ENCODE measurements at places on chromosomes 12 and 14.

DNA sequence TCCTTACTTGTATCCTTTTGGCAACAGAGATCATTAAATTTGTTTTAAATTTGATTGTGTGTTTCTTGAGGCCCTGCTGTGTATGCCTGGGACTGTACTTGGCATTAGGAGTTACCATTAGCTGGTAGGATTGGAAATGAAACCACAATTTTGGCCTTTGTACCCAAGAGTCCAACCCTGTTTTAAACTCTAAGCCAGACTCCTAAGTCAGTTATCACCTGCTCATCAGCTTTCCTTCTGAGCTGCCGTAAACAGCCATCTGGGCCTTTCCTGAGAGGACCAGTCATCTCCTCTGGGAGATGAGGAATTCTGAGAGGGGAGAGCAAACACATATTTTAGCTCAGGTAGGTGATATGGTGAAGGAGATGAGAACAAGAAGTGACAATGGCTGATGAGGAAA, 74.3 kb upstream of the SRSF5 start:
- no peak for DNase-seq

DNA sequence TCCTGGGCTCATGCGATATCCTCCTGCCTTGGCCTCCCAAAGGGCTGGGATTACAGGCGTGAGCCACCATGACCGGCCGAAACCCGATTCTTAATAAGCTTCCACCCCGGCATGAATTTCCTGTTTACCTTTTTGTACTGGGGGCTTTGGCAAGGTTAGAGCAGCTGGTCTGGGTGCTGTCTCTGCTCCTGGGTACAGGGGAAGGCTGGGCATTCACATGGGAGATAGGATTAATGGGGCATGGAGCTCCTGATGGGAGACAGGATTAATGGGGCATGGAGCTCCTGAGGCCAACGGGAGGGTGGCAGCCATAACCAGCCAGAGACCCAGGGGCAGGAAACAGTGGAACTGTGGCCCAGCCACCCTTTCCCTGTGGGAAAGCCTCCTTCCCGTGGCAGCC, 69.5 kb upstream of the DICER1 start:
- DNase-seq = no peak

- DNase-seq = peak; percentile 76
Observed at GRCh38 chr14:65019944-65020566, 33.4 kb downstream of the FNTB start.

GRCh38 chr14:105926373-105927095, 400.2 kb downstream of the TMEM121 start:
- no peak for DNase-seq

GRCh38 chr12:18224745-18225144, 36.6 kb upstream of the PIK3C2G start:
- DNase-seq = peak; percentile 27

DNA sequence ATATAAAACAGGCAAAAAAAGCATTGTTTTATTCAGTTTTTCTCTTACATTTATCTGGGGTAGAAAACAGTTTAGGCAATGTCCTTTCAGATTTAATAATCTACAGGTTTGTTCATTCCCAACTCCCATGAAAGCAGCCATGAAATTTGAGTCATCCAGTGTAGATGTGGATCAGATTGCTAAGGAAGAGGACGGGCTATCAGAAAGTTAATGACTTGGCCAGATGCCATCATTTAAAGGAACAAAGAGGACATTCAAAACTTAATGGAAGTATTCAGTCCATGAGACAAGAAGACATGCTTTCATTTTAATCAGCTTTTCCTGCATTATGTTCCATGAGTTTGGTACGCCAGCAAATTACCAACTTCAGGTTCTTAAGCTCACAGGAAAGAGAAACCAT, 31.1 kb upstream of the POC1B start:
- DNase-seq = no peak

DNA sequence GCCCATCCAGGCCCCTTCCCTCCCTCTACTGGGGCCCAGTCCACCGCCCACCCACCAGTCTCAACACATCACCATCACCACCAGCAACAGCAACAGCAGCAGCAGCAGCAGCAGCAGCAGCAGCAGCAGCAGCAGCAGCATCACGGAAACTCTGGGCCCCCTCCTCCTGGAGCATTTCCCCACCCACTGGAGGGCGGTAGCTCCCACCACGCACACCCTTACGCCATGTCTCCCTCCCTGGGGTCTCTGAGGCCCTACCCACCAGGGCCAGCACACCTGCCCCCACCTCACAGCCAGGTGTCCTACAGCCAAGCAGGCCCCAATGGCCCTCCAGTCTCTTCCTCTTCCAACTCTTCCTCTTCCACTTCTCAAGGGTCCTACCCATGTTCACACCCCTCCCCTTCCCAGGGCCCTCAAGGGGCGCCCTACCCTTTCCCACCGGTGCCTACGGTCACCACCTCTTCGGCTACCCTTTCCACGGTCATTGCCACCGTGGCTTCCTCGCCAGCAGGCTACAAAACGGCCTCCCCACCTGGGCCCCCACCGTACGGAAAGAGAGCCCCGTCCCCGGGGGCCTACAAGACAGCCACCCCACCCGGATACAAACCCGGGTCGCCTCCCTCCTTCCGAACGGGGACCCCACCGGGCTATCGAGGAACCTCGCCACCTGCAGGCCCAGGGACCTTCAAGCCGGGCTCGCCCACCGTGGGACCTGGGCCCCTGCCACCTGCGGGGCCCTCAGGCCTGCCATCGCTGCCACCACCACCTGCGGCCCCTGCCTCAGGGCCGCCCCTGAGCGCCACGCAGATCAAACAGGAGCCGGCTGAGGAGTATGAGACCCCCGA, 6.8 kb upstream of the RNU7-1 start:
- DNase-seq = no peak
